IMR-90 (cell line): ENCODE measurements at places on chromosomes 2 and 18. TPM values are rescaled to one million over a fixed set of nuclear protein-coding genes. Genes with fewer than 3 reads are reported as not detected.

HES6 gene
- total RNA-seq: 1.3 and 1.4 TPM in 2 replicates

DSG1 gene
- total RNA-seq: not detected in 2 replicates

EFEMP1 gene
- total RNA-seq: 164 and 214 TPM in 2 replicates

DNA sequence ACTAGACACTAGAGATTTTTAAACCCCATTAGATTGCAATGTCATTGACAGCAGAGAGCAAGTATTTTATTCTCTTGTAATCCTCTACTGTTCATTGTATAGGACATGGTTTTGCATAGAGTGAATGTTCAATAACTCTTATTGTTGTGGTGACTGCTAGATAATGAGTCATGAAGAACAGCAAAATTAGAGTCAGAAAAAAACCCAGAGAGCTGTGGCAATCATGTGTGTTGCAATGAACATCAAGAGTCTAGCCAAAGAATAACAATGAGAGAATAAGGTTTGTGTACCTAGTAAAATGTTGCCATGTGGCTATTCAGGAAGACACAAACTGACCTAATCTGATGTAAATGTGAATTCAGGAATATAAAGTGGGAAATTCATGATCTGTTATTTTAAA is 684.0 kb downstream of the DSC3 start:
- no peak for DNase-seq

DNA sequence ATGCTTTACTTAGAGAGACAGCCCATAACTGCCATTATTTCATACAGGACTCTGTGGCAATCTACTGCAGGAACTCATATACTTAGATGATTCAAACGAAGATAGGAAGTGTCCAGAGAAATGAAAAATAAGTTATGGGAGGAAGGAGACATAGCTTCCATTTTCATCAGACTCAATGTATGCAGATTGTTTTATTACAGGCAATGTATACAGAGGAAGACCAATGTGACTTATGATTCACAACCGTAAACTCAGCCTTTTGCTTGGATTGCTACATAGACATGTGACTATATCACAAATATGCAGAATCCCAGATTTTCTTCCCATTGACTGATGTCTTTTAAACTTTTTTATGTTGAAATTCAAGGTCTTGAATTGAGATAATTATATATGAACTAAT is 793.4 kb downstream of the SATB2 start:
- peak; percentile 10 for DNase-seq

- peak; percentile 13 for DNase-seq
Observed at GRCh38 chr2:72993147-72993932, 76.0 kb downstream of the EMX1 start.
